Smooth muscle cell of the brain vasculature (primary cell): ENCODE measurements at places on chromosomes 12 and 14.

DNA sequence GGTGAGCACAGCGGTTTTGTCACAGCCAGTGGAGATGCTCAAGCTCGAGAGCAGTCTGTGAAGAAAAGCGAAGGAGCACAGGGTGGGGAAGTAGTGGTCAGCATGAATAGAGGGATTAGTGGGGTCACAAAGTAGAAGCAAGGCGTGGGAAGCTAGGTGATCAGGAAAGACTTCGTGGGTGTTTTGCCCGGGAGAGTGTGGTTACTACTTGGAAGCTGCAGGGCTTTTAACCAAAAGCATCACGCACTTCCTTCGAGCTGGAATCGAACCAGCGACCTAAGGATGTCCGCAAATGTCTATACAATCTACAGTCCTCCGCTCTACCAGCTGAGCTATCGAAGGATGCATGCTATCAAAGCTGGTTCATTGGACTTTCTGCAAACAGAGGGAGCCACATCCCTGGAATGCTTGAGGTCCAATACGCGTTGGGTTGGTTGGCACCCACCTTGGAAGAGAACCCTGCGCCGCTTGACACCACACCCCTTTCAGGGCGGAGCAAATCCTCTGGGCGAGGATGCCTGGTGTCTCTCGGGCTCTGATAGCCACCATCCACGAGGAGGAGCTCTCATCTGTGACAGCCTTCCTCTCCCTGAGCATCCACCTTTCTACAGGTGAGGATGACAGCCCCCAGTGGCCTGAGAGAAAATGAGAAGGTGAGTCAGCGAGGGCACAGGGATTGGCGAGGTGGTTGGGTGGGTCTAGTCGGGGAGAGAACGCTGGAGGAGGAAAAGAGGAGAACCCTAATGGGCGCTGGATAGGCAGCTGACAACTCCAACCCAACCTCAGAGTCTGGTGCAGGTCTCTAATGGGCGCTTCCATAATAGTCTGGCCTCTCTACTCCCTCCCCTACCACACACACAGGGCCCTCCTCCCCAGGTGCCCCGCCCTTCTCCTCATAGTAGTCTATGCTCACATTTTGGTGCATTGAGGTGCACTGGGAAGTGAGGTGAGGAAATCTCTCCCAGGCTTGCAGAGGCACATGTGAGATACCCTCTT, 16.0 kb upstream of the OR6S1 start:
- no peak for DNase-seq

- no peak for DNase-seq
Observed at GRCh38 chr14:99408286-99408970, 72.2 kb downstream of the SETD3 start.

DNA sequence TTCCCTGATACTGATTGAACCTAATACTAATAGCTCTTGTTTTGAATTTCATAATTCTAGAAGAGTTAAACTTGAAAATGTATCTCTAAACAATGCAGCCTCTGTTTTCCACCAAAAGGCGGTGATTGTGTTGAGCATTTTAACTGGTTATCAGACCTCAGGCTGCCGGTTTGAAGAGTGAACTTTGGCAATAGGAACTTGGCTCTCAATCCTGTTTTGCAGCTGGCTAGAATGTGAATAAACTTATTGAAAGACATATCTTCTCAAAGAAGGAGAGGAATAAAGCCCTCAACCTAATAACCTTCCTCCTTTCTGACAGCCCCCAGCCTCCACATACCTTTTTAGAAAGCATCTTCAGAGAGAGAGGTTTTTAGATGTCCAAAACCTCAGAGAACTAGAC, 105.4 kb downstream of the SRGAP1 start:
- no peak for DNase-seq

GRCh38 chr14:28608851-28609828, 157.4 kb upstream of the FOXG1 start:
- peak; percentile 60 for DNase-seq

- no peak for DNase-seq
Observed at GRCh38 chr12:49934505-49934904, 16.0 kb upstream of the AQP2 start.

DNA sequence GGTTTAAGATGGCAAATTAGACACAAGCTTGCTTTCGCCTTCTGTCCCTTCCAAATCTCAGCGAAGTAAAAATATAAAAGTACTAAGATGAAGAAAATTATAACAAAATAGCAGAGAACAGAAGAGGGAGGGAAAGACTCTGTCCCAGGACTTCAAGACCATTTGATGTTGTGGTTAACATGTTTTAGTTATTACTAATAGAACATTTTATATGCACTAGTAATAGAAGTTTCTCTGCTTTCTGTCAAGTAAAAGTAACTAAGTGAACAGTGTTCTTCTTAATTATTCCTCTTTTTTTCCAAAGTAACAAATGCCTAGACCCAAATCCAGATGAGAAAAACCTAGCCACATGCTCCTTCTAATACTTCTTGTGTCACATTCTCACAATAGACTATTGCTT, 85.1 kb upstream of the DAAM1 start:
- no peak for DNase-seq

GRCh38 chr12:124319368-124320050, 24.6 kb downstream of the RFLNA start:
- no peak for DNase-seq

GRCh38 chr14:92493024-92493423, 20.6 kb upstream of the RIN3 start:
- no peak for DNase-seq

DNA sequence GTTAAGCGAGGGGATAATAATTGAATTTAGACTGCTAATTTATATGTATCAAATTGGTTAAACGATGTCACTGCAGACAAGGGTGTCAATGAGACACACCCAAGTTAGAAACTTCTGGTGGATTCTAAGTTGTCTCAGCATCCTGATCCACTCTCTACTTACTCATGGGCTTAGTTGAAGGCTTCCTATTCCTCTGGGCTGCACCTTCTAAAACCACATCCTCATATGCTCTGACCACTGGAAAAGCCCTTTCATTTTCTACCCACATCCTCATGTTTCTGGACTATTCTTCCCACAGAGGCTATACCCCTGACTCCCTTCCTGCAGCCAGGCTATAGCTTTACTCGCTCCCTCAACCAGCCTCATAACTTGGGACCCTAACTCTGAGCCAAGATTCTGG, 493.8 kb downstream of the VRK1 start:
- no peak for DNase-seq

- no peak for DNase-seq
Observed at GRCh38 chr12:39467432-39467870, 24.5 kb upstream of the KIF21A start.

- DNase-seq, result no peak
Observed at GRCh38 chr12:128537668-128538067, 270.7 kb downstream of the TMEM132C start.

- no peak for DNase-seq
Observed at GRCh38 chr12:6214633-6215032, 14.4 kb downstream of the CD9 start.

GRCh38 chr14:48616931-48617330, 941.5 kb upstream of the MDGA2 start:
- DNase-seq, result no peak

DNA sequence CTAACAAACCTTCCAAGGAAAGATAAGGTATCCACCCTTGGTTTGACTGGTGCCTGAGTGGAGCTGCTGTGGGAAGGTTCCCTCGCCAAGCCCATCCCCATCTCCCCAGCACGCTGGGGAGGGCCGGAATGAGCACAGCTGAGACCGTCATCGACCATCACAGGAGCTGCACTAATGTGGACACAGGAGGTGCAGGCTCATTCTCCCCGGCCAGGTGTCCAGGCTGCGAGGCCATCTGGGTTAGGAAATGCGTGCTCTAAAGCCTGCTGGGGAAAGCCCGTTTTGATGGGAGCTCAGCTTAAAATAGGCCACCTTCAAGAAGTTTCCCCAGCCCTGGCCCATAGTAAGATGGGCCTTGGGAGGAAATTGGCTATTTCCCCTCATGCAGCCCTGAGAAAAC, 35.2 kb upstream of the FOXN3 start:
- no peak for DNase-seq

DNA sequence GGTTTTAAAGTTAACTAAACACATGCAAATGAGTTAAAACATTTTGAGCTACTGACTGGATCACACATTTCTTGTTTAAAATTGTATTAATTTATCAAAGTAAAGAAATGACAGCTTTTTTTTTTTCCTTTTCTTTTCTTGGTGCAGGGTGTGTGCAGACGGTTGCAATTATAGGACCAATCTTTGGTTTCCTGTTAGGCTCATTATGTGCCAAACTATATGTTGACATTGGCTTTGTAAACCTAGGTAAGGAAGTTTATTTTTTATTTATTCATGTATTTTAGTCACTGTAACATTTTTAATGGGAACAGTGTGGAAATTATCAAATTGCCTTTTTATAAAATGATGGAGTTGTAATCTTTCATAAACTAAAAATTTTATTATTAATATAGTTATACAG, 21.9 kb downstream of the SLCO1C1 start:
- DNase-seq, result no peak

DNA sequence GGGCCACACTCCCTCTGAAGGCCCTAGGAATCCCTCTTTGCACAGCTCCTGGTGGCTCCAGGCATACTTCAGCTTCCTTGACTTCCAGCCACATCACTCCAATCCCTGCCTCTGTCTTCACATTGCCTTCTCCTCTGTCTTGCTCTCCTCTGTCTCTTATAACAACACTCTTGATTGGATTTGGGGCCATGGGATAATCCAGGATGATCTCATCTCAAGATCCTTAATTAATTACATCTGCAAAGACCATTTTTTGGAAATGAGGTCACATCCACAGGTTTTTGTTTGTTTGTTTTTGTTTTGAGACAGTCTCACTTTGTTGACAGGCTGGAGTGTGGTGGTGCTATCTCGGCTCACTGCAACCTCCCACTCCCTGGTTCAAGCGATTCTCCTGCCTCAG, 88.7 kb downstream of the TMTC1 start:
- DNase-seq, result no peak

DNA sequence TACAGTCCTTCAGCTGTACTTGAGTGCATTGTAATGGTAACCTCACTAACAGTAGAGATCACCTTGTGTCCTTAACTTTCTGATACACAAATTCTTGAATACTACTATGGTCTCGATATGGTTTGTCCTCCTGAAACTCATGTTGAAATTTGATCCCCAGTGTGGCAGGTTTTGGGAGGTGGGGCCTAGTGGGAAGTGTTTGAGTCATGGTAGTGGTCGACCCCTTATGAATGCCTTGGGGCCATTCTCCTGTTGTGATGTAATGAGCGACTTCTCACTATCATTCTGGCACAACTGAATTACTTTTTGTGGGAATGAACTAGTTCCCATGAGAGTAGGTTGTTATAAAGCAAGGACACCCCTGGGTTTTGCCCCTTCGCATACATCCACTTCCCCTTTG, 52.3 kb downstream of the IPO8 start:
- no peak for DNase-seq

DNA sequence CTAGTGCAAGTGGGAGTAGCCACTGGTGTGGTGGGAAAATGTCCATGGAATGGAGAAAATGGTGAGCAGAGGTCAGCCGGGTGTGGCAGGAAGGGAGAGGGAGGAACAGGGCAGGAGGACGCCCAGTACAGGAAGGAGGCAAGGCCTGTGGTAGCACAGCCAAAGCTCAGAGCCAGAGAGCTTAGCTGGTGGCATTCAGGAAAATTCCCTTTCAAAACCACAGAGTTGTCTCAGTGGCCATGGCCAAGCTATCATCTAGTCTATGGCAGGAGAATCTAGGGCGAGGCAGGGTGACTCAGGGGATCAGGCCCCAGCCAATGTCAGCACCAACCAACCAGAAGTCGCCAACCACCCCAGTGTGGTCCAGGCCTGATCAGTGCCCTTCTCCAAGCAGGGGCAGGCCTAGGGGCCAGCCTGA, 67.7 kb upstream of the DDX11 start:
- DNase-seq, result no peak

DNA sequence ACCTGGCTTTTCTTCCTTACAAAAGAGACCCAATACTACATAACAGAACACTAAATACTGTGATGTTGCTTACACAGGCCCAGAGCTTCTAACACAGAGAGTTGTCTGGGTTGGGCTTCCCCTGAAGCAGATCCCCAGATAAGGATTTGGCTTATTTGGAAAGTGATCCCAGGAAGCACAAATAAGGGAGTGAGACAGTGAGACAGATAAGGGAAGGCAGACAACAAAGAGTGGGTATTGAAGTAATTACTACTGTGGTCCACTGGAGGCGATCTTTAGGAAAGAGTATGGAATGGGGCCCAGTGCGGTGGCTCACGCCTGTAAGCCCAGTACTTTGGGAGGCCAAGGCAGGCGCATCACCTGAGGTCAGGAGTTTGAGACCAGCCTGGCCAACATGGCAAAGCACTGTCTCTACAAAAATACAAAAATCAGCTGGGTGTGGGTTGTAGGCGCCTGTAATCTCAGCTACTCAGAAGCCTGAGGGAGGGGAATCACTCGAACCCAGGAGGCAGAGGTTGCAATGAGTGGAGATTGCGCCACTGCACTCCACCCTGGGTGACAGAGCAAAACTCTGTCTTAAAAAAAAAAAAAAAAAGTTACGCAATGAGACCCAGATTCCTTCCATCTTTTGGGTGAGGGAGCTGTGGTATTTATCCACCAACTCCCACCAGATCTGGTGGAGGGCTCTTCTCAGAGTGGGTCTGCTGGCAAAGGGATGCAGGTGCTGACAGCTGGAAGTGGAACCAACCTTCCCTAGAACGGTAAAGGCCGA, 10.2 kb upstream of the C12orf43 start:
- DNase-seq, result no peak

- DNase-seq, result no peak
Observed at GRCh38 chr12:17875230-17875629, 214.8 kb downstream of the RERGL start.

DNA sequence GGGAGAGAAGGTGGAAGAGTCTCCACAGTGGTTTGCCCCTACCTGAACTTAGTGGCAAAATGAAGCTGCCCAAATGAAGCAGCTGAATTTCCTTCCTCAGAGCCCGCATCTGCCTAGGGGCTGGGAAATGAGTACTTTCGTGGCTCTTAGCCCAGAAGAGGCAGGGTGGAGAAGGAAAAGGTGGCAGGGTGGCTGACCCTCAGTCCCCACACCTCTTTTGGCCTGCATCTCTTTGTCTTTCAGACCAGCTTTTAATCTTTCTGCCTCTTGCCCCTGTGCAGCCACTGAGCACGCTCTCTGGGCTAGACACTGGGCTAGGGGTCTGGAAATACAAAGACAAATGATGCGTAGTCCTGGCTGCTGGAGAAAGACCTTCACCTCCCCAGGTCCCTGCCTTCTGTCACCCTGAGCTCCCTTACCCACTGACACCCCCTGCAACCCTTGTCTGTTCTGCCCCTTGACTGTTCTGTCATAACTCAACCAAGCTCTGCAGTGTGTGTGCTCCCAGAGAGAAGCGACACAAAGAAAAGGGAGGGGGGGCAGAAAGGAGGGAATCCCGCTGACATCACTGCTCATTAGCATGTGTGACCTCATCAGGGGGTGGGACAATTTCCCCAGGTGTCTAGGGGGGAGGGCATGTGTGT, 371 bp upstream of the REM2 start:
- no peak for DNase-seq

- no peak for DNase-seq
Observed at GRCh38 chr12:49870501-49871262, 27.8 kb upstream of the BCDIN3D start.
